ENCODE measurements at places on chromosomes 1 and 21.
A peak's percentile ranks its signal among the peaks of the same experiment; 100 is the strongest.

DNA sequence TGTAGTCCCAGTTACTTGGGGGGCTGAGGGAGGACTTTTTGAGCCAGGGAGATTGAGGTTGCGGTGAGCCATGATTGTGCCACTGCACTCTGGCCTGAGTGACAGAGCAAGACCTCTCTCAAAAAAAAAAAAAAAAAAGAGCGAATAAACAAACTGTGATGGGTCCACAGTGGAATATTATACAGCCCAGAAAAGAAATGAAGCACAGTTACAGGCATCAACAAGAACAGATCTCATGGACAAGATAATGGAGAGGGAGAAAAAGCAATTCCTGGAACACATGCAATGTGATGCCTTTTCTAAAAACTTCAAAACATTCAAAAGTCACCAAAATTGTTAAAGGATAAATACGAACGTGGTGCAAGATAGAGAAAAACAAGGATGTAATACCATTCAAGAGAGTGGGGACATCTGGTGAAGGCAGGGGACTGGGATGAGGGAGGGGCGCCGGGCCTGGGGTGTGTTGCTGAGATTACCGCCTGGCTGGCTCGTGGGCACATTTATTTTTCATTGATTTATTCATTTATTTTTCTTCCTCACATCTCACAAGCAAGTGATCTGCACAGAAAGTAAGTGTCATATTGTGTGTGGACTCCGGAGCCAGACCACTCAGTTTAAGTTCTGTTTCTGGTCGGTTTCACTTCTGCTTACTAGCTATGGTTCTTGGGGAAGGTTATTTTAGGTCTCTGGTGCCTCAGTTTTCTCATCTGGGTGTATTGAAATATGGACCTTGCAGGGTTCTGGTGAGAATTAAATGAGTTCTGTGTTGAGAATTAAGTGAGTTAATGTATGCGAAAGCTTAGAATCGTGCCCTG is 30.1 kb downstream of the ABCG1 start:
- DNase-seq = no peak

GRCh38 chr1:221620437-221621384 is 121.2 kb downstream of the DUSP10 start:
- peak; percentile 51 for DNase-seq

DNA sequence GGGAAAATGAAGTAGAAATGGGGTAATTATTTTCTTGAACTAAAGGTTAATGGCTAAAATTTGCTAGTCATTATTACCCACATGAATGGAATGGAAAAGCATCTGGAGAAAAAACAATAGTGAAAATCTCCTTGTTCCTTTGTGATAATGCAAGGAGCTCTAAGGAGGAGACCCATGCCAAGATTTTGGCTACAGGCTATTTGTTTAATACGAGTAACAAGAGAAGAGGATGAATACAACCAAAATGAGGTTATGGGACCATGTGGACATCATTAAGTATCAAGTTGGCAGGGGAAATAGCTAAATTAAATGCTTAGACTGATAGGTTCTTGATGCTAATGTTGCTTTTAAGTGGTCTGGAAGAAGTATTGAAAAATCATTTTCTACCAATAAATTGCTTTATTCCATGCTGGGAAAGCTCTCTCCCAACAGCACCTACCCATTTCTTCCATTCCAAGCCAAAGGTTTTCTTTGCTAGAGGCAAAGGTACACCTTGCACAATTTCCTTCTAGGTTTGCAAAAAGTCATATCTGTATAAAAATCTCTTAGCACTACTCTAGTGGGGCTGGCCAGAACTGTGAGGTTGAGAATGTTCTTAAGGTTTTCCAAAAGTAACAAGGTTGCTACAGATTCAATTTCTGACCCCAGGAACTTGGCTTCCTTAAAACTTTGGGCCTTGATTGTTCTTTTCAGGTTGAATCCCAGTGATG is 100.2 kb downstream of the SMYD2 start:
- DNase-seq = peak; percentile 61

DNA sequence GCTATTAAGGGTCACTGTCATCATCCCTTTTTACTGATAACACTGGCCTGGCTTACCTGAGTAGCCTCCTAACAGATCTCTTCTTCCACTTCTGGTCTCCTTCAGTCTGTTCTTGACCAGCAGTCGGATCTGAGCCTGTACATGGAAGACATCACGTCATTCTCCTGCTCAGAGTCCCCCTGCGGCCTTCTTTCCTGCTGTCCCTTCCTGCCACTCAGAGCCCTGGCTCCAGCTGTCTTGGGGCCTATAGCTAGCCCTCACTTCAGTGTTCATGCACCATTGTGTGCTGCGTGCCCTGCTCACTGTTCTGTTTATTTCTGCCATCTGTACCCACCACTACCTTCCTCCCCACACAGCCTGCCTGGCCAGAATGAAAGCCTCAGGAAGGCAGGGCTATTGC is 8.4 kb downstream of the ADARB1 start:
- no peak for DNase-seq

DNA sequence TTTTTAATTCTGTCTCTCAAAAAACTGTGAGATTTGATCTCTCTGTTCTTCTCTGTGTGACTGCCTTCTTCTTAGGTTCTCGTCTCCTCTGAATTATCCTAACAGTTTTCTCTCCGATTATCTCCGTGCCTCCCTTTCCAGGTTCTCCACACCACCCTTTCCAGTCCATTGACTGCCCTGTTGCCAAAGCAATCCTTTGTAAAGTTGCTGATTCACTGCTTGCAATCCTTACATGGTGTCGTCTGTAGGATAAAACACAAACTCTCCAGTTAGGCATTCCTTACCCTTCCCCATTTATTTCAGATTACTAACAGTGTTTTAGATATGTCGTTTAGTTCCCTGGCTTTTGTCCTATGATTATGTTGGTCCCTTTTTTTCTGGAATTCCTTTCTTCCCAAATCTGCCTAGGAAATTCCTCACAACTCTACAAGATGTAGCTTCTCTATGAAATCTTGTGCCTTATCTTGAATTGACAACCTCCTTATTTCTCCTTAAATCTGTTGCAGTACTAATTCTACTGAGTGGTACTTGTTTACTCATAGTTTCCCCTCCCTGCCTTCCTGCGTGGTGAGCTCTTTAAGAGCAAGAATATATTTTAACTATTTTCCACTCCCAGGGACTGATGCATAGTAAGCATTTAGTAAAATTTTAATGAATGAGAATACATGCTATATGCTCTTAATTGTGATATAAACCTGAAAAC is 22.3 kb downstream of the RCOR3 start:
- peak; percentile 18 for DNase-seq

DNA sequence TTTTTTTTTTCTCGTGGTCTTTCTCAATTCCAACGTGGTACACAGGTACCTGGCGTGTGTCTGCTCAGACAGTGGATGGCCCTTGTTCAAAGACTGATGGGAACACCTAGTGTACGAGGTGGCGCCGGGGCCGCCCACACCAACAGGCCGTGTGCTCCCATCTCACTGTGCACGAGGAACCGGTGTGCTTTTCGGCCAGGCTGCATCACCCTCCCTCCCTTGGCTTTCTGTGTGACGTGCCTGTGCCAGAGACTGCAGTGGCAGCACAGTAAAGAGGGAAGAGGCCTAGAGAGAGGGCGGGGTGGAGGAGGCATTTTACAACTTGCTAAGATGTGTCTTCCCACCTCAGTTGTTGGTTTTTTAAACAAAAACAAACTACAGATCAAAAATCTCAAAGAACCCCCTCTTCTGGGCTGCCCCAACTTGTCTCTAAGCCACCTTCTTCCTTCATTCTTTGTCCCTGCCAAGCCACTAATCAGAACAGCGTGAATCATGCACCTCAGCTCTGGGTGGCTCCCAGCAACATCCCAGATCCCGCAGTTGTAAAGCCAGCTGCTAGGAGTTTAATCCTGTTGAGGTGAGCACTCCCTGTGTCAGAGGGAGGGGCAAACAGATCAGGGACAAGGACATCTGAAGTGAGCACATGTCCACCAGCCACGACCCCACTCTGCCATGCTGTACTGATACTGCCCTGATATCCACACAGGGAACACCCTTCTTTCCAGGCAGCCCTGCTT is 20.7 kb downstream of the IRF2BP2 start:
- DNase-seq = no peak

DNA sequence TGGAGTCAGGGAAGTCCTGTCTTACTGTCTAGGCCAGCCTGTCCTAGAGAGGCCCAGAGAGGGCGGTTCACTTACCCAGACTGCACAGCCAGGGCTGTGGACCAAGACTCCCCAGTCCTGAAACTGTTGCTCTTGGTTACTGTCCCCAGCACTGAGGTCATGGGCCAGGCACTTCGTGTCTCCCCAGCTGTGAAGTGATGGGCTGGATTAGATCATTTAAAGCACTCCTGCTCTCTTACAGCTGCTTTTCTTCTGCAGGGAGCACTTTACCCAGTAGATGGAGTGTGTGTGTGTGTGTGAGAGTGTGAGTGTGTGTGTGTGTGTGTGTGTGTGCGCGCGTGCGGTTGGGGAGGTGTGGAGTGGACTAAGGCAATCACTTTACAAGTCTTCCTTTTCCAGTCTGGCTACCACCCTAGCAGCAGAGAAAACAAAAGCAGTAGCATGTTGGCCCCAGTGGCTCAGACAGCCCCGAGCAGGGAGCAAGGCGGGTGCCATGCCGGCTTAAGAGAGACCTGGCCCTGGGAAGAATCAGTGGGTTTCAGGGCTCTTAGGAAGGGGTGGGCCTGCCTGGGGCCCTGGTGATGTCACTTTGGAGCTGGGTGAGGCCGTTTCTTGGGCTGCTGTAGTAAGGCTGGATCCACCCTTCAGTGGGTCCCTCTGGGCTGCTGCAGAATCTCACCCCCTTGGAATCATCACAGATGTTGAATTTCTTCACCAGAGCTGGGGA is 2.4 kb downstream of the SPSB1 start:
- DNase-seq = peak; percentile 76

- DNase-seq = peak; percentile 26
Measured at GRCh38 chr1:209870151-209870831, 42.5 kb downstream of the UTP25 start.

DNA sequence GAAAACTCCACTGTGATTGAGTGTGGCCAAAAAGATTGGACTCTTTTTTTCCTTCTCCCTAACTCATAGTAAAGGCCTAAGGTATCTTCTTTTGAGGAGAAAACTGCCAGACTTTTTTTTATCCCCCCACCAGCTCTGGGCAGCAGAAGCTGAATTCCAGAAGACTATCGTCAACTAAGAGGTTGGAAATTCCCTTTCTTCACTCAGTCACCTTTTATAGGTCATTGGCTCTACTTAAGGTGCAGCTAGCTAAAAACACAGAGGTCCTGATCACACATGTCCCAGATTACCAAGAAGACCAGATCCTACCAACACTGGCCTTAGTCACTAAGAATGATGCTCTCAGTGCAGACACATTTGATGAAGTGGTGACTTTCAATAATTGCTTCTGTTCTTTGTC is 1441.2 kb downstream of the PLA2G4A start:
- DNase-seq = no peak

- no peak for DNase-seq
Measured at GRCh38 chr1:24233684-24234600, 46.9 kb upstream of the IFNLR1 start.

- no peak for DNase-seq
Measured at GRCh38 chr1:54453509-54453908, 47.3 kb upstream of the SSBP3 start.

DNA sequence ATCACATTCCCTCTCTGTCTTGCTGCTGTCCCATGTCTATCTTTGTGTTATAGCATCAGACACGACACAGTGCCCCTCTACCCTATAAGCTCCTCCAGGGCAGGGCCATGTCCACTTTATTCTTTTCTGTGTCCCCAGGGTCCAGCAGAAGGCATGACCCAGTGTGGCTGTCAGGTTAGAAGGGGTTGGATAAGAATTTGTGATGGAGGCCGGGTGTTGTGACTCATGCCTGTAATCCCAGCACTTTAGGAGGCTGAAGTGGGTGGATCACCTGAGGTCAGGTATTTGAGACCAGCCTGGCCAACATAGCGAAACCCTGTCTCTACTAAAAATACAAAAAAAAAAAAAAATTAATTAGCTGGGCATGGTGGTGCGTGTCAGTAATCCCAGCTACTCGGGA is 26.3 kb upstream of the RNF19B start:
- DNase-seq = no peak

DNA sequence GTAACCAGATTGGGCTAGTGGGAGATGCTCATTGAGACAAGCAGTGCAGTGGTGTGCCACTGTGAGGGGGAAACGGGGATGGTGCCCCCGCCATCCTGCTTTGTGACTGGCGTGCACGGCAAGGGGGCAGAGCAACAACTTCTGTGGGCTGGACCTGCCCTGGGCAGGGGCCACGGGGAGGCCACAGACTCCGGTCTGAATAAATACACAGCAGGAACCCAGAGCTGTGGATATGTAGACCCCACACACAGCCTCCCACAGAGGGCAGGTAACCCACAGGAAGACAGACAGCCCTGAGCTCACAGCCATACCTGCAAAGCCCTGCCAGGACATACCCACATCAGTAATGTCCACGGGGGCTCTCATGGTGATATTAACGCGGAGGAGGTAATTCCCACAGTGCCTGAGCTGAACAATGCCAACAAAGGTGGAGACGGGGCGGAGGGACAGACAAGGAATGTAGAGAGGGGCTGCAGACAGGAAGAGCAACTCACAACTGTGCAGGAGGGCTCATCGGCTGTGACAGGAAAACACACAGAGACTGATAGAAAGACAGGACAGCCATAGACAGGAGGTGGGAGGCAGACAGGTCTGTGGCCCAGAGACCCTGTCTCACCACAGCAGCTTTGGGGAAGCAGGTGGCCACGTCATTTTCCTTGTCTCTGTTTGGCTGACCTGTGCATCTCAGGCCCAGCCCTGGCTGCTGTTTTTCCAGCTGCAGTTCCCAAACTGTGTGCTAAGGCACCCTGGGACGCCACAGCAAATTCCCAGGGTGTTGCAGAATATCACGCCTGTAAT is 4.9 kb upstream of the WNT3A start:
- no peak for DNase-seq

DNA sequence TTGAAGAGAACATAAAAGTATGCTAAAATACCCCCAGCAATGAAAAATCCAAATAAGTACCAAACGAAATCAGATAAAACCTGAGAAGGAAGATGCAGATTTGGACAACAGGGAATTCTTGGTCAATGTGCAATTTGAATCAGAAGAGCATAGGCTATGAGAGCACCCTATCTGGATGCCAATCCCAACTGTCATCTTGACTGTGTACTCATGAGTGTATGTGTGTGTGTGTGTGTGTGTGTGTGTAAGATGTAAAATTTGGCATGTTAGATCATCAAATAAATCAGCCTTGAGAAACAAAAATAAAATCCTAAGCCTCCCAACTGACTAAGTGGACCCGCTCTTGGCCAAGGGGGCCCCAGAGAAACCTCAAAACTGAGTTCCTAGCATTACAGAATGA is 18.0 kb upstream of the SPRR2G start:
- DNase-seq = no peak

GRCh38 chr1:175216444-175216843 is 23.9 kb upstream of the KIAA0040 start:
- no peak for DNase-seq
